Endodermal cell (in vitro differentiated cells): ENCODE measurements at places on chromosomes 2 and 18. TPM values are rescaled to one million over a fixed set of nuclear protein-coding genes. Genes with fewer than 3 reads are reported as not detected.

DNA sequence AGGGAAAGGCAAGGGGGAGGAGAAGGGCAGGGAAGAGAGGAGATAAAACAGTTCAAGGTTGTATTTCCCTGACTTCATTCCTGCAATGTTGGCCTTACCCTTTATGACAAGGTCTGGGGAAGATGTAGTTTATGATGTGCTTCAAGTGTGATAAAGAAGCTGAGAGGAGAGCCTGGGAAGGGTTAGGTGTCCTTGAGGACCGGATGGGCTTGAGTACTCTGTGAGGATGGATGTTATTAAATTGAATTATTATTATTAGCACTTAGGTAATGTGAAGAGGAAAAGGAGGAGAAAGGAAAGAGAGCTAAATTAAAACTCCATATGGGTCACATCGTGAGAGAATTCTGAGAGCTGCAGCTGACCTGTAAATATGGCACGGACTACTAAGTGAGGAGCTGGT lies 719.4 kb upstream of the CELF4 start:
- DNase-seq: no peak
- no peaks in the 10 kb centered on the region for H3K4me1 ChIP-seq
- peaks cover 5% of the 10 kb centered on the region for H3K27me3 ChIP-seq
- no peak overlapping the region for H3K27ac ChIP-seq

DNA sequence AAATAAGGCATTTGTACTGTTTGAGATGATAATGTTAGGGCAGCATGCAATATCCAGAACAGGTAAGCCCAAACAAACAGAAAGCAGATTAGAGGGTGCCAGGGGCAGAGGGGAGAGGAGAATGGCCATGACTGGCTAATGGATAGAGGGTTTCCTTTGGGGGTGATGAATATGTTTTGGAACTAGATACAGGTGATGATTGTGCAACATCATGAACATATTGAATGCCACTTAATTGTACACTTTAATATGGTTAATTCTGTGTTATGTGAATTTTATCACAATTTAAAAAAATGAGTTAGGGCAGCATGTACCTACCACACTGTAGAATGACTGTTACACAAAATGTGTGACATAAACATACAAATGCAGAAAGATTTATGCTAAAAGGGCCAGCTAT lies 255.5 kb upstream of the FN1 start:
- no peak overlapping the region for H3K4me3 ChIP-seq
- H3K4me1 ChIP-seq: no peaks in the 10 kb centered on the region
- H3K27me3 ChIP-seq: no peaks in the 10 kb centered on the region
- H3K36me3 ChIP-seq: no peaks in the 10 kb centered on the region

GRCh38 chr18:79614211-79614955 lies 65.2 kb upstream of the CTDP1 start:
- no peaks in the 10 kb centered on the region for H3K27me3 ChIP-seq
- H3K36me3 ChIP-seq: no peaks in the 10 kb centered on the region
- peaks cover 6% of the 10 kb centered on the region for H3K4me1 ChIP-seq
- DNase-seq: peak; percentile 46

GRCh38 chr2:237324405-237324831 lies 89.5 kb downstream of the COL6A3 start:
- H3K27me3 ChIP-seq: no peaks in the 10 kb centered on the region
- no peak for DNase-seq
- no peaks in the 10 kb centered on the region for H3K4me1 ChIP-seq

DNA sequence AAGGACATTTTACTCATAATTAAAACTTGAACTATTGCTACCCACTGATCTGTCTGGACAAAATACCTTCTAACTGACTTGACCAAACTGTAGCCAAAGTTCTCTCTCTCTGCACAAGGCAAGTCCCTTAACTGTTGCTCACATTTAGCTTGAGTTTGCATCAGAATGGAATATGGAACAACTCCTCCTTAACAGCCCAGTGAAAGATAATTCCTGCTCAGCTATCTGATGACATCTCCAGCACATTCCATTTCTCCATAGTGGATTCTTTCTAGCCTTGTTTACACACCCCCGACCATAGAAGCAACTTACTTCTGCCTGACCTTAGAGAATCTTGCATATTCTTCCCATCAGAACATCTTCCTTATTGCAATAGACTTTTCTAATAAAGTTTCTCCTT lies 317.2 kb upstream of the CDH2 start:
- peaks cover 2% of the 10 kb centered on the region for H3K4me1 ChIP-seq
- no peak overlapping the region for H3K27ac ChIP-seq

DNA sequence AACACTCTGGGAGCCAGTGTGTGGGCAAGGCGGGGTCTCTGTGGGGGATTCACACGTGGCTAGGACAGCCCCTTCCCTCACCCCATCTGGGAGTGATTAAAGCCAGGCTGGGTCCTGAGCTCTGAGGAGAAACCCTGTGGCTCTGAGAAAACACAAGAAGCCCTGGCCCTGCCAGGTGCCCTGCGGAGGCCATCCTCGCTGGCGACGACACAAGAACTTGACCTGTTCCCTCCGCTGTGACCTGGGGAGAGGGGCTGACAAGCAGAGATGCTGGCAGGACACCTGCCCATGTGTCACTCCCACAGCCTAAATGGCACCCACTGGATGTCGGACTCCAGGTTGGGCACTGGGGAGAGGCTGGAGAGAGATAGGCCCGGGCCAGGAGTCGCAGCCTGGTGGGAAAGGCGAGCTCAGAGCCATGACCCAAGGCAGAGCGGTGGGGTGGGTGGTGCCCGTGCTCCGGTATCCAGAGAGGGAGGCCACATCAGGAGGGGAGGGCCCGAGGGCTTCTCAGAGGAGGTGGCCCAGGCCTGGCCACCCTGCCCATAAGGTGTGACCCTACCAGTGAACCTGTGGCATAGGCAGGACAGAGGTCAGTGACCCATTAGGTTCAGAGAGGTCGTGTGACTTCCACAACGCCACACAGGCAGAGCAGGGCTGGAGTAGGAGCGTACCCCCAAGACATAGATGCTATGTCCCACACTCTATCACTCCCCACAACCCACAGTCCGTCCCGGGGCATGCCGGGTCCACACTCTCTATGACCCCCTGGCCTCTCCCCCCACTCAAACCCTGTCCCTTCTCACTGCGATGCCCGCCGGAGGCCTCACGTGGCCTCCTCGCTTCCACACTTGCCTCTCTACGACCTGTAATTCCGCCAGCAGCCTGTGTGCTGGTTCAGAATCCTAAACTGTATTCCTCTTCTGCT lies 59.4 kb upstream of the HPCAL1 start:
- peak; percentile 49 for DNase-seq
- no peak overlapping the region for H3K27ac ChIP-seq
- no peaks in the 10 kb centered on the region for H3K4me1 ChIP-seq
- no peaks in the 10 kb centered on the region for H3K36me3 ChIP-seq

DNA sequence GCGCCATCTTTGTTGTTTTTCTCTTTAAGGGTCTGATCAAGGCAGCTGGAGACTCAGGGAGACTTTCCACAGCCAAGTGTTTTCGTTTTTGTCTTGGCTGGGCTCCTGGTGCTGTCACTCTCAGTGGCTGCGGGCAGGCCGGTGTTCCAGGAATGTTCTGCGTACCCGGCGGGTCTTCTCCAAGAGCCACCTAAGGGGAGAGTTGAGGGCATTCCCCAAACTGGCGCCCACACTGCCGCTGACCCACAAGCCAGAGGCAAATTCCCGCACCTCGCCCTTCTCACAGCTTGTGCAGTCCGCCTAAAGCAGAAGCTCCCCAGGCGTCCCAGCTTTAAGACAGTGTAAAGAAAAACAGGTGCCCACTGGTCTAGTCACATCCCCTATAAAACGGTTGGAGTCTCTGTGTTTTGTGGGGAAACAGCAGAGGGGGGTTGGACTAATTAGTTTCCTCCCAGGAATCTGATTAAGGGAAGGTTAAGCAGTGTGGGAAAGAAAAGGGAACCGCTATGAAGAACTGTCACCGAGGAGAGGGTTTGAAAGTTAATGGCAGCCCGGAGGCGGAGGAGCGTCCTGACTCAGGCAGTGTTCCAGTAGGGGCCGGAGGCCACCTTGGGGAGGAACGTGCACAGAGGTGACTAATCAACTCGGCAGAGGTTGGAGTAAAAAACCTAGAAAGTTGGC lies 224.5 kb downstream of the SLC4A3 start:
- no peak overlapping the region for H3K4me3 ChIP-seq
- no peaks in the 10 kb centered on the region for H3K27me3 ChIP-seq
- DNase-seq: peak; percentile 69
- no peak overlapping the region for H3K27ac ChIP-seq
- peaks cover 5% of the 10 kb centered on the region for H3K4me1 ChIP-seq

DNA sequence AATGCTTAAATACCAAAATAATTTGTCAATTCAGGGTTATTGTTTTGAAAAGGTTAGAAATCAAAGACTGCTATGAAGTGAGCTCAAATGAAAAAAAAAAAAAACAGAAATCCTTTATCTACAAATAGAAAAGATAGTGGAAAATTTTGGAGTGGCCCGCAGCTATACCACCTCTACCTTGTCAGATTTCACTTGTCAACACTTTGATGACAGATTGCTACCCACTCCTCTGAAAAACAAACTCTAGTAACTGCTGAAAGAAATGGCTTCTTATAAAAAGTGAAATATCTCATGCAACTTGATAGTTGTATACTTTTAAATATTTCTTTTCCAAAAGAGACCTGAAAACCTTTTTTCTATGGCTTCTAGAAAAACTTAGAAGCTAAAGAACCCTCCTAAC lies 84.5 kb downstream of the WDPCP start:
- no peak overlapping the region for H3K27ac ChIP-seq
- no peak for DNase-seq
- no peaks in the 10 kb centered on the region for H3K27me3 ChIP-seq
- H3K4me1 ChIP-seq: no peaks in the 10 kb centered on the region
- no peaks in the 10 kb centered on the region for H3K36me3 ChIP-seq
- H3K4me3 ChIP-seq: no peak overlapping the region

DNA sequence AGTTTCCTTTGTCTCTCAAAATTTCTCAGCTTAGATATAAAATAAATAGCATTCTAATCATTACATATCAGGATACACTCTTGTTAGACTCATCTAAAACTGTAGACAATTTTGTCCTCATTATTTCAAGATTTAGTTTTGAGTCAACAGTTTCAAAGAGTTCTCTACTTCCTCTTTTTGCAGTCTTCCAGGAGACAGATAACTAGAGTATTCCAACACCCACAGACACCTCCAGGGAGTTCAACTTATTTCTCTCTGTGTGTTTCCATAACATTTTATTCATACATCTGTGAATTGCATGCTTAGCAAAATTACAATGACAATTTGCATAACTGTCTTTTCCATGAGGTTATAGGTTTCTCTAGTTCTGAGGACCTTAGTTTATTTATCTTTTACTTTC lies 166.6 kb upstream of the HNMT start:
- no peak overlapping the region for H3K27ac ChIP-seq
- H3K27me3 ChIP-seq: no peaks in the 10 kb centered on the region
- no peak overlapping the region for H3K4me3 ChIP-seq
- H3K36me3 ChIP-seq: no peaks in the 10 kb centered on the region
- no peak for DNase-seq

DNA sequence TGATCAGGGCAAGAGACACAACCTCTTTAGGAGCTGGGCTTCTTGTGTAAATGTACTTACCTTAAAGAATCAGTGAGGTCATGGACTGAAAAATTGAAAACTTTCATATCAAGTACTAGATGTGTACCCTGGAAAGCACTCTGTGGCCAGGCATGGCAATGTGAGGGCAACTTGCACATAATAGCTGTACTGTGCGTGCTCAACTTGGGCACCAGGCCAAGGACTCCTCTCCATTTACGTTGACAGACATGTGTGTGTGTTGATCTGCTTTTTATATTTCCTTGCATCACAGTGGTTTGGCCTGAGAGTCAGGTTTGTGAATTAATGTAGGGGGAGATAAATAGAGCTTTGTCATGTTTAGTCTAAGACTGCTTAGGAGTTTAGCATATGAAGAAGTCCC lies 669.5 kb upstream of the REG3G start:
- H3K27me3 ChIP-seq: no peaks in the 10 kb centered on the region
- no peak overlapping the region for H3K4me3 ChIP-seq
- H3K4me1 ChIP-seq: no peaks in the 10 kb centered on the region

DNA sequence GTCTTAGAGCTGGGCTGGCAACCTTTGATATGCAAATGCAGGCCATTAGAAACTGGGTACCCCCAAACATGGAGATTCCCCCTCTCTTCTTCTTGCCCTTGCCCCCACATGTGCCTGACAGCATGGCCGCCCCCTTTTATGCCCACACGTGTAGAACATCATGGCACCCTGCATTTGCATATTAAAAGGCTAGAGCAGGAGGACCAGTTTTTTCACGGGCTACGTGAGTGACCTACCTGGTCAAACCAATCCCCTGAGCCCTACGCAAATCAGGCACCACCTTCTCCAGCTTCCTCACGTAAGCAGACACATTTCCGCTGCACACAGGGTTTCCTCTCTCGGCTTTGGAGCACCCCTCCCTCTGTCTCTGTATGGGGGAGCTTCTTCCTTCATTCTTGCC lies 110.9 kb upstream of the COPS8 start:
- no peak overlapping the region for H3K27ac ChIP-seq
- H3K36me3 ChIP-seq: no peaks in the 10 kb centered on the region
- H3K4me3 ChIP-seq: no peak overlapping the region
- peak; percentile 16 for DNase-seq
- H3K27me3 ChIP-seq: no peaks in the 10 kb centered on the region

- H3K4me1 ChIP-seq: peaks cover 3% of the 10 kb centered on the region
- no peaks in the 10 kb centered on the region for H3K36me3 ChIP-seq
- peaks cover 55% of the 10 kb centered on the region for H3K27me3 ChIP-seq
- peak; percentile 68 for DNase-seq
- H3K27ac ChIP-seq: no peak overlapping the region
Observed at GRCh38 chr2:198127627-198128026, 323.2 kb downstream of the PLCL1 start.

DNA sequence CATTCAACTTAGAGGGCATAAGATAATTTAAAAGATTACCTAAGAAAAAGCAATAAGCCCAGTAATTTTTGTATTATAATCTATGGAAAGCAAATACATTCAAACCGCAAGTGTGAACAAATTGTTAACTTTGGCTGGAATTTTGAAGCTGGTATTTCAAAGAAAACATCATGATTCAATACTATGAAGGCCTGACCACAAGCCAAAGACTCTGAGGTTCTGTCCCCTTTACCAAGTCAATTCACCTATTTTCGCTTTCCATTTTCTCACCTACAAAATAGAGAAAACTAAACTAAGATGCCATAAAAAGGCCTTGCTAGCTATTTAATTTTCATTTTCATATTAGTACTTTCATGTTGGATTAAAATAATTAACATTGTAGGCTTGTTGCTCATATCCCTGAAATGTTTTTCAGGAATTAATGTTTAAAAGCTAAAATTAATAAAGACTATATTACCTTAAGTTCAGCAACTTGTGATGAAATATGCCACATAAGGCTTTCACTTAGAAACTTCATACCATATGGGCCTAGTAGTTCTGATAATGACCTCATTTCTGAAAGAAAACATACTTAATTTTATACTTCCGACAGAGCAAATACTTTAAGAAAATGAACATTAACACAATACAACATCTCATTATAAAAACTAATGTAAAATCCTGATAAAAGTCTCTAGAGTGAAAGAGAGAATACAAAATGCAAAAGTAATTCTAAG lies 85.7 kb upstream of the FRZB start:
- DNase-seq: no peak
- H3K27me3 ChIP-seq: no peaks in the 10 kb centered on the region
- H3K27ac ChIP-seq: no peak overlapping the region
- H3K36me3 ChIP-seq: peaks cover 69% of the 10 kb centered on the region
- H3K4me1 ChIP-seq: peaks cover 11% of the 10 kb centered on the region

VWA3B gene
- total RNA-seq: 0.38 to 0.56 TPM in 2 of 3 replicates, not detected in the other

ANKRD53 gene
- total RNA-seq: 0.52 and 0.97 TPM in 2 replicates

FOSL2 gene
- total RNA-seq: 1.4 to 40.1 TPM (median 1.7 TPM) in 3 replicates

RPRM gene
- total RNA-seq: 32.6 and 34.7 TPM in 2 replicates
